Left forelimb (tissue), 1 donor: ENCODE measurements at places on chromosomes 6 and 20.

- no peak for DNase-seq
Measured at GRCh38 chr6:125018136-125018535, 55.9 kb downstream of the RNF217 start.

GRCh38 chr6:137880746-137881521, 13.9 kb downstream of the TNFAIP3 start:
- DNase-seq: no peak

- DNase-seq: peak; percentile 58
Measured at GRCh38 chr20:17809362-17810061, 109.7 kb downstream of the BANF2 start.

- no peak for DNase-seq
Measured at GRCh38 chr20:40309731-40310130, 379.3 kb downstream of the MAFB start.

- no peak for DNase-seq
Measured at GRCh38 chr6:25686856-25687255, 34.8 kb downstream of the SCGN start.

DNA sequence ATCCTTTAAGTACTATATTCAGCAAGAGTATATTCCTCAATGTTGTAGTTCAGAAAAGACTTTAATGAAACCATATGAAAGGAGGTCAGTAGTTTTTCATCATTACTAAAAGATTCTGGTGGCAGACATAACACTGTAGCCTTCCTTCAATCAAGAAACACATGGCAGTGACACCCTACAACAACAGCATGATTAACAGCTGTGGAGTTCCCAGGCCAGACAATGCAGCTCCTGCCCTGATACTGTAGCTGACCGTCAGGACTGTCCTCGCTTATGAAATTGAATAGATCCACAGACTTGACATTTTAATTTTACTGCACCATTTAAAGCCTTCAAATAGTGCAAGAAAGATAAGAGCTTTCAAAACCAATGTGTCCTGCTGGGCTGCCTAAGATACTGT, 43.6 kb downstream of the USP45 start:
- no peak for DNase-seq

GRCh38 chr6:2560917-2561698, 189.6 kb downstream of the MYLK4 start:
- DNase-seq: no peak

GRCh38 chr6:122008101-122008999, 391.1 kb upstream of the HSF2 start:
- DNase-seq: no peak

- no peak for DNase-seq
Measured at GRCh38 chr6:99821164-99821563, 172.9 kb downstream of the MCHR2 start.

DNA sequence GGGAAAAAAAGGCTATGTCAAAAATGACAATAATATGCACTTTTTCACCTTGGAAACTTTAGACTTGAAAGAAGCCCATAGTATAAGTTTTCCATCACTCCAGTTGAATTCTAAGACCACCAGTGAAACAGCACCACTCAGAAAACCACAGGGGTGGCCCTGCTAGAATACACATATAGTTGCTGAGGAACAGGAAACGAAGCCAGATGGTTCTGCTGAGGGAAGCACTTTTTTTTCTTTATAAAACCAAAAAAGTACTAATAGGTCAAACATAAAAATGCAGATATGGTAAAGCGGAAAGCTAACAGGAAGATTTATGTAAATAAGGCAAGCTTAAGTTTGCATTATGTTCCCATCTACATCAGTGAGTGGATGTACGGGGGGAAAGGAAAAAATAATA, 303.9 kb downstream of the FOXC1 start:
- no peak for DNase-seq

GRCh38 chr20:44057698-44058675, 129.0 kb downstream of the JPH2 start:
- no peak for DNase-seq

GRCh38 chr6:33696548-33697518, 14.7 kb downstream of the UQCC2 start:
- DNase-seq: no peak

DNA sequence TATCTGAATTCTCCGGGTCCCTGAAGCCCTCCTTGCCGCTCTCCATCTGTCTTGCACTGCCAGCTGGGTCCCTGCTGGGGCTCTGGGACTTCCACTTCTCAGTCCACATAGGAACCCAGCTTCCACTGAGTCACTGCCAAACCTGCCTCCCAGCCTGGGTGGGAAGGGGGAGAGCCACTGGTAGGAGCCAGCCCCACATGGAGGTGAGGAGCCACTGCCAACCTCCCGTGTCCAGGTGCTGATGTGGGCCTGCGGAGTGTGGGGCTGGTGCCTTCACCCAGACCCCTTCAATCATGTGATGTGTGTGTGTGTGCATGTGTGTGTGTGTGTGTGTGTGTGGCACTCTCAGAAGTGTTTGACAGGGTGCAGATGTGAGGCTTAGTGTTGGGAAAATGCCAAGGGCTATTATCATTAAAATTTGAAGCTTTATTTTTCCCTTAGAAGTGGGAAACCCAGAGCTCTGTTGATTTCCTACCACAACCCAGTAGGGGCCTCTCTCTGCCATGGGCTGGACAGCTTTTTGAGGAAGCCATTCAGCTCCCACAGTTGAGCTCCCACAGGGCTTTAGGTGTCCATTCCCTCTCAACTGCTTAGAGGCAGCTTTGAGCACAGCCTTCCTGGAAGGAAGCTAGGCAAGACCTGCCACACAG, 9.3 kb upstream of the SGK2 start:
- DNase-seq: no peak

DNA sequence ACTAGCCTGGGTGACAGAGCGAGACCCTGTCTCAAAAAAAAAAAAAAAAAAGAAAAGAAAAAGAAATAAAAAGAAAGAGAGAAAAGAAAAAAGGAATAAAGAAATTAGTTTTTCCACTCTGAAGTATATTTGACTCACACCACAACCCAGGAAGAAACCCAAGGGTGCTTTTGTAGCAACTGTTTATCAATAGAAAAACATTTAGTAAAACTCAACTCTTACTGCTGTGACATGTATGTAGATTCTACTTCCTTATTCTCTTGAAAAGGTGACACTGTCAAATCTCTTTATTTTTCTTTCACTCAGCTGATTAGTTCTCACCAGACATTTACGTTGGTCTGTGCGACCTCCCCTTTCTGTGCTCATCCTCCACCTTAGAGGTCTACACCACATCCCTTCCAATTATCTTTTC, 99.9 kb upstream of the SHLD1 start:
- DNase-seq: no peak

GRCh38 chr20:57129303-57129702, 137.1 kb downstream of the BMP7 start:
- DNase-seq: no peak

GRCh38 chr6:126198631-126199030, 141.3 kb upstream of the CENPW start:
- no peak for DNase-seq

DNA sequence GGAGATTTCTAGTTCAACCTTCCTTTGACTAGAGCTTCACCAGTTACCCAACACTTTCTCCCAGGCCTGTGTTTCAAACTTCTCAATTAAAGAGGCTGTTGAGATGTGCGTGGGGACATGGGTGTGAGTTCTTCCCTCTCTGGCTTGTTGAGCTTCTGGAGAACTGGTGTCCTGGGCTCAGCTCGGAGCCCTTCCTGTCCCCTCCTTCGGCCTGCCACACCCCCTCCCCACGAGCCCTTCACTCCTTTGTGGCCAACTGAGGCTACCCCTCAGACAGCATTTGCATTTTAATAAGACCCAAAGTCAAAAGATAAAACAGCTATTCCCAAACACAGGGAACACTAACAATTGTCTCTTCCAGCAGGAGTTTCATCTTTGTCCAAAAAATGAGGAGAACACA, 123.3 kb upstream of the MLN start:
- DNase-seq: no peak

GRCh38 chr6:118326712-118327111, 221.4 kb upstream of the PLN start:
- DNase-seq: no peak

- DNase-seq: no peak
Measured at GRCh38 chr6:158519761-158520160, 40.1 kb upstream of the TMEM181 start.

DNA sequence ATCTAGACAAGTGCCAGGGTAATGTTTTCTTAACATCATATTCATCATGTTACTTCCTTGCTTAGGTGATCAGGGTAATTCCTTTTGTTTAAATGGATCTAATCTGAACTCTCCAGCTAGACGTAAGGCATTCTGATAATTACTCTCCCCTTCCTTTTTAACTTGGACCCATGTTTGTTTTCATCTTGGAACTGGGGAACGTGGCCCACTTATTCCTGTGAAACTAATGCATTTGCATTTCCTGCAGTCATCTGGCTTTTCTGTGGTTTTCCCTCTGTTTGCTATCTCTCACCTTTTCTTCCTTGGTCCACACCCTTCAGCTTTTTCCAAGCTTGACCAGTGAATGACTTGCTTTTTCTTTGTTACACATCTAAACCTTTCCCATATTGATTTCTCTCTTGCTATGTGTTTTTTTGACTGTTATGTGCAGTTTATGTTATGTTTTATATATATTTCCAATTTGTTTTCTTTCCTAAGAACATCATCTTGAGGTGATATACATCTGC, 33.3 kb downstream of the SLX4IP start:
- DNase-seq: no peak

- no peak for DNase-seq
Measured at GRCh38 chr20:24637087-24637486, 167.7 kb downstream of the SYNDIG1 start.

- no peak for DNase-seq
Measured at GRCh38 chr20:45336530-45337366, 11.5 kb downstream of the SDC4 start.

DNA sequence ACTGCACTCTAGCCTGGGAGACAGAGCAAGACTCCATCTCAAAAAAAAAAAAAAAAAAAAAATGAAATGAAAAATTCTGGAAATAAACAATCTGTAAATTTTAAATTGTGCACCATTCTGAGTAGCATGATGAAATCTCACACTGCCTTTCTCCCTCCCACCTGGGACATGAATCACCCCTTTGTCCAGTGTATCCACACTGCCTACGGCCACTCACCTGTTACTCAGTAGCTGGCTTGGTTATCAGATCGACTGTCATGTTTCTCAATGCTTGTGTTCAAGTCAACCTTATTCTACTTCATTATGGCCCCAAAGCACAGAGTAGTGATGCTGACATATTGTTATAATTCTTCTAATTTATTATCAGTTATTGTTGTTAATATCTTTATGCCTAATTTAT, 58.7 kb upstream of the MTHFD1L start:
- no peak for DNase-seq

GRCh38 chr6:75326557-75327258, 42.1 kb upstream of the TMEM30A start:
- DNase-seq: no peak

- no peak for DNase-seq
Measured at GRCh38 chr6:110609101-110609500, 132.7 kb upstream of the SLC22A16 start.

GRCh38 chr6:158769234-158769770, 49.9 kb downstream of the EZR start:
- DNase-seq: peak; percentile 65

GRCh38 chr20:6562111-6562510, 205.4 kb upstream of the BMP2 start:
- DNase-seq: no peak
